Right hindlimb (tissue), 1 donor: ENCODE measurements at places on chromosomes 16 and 17.

DNA sequence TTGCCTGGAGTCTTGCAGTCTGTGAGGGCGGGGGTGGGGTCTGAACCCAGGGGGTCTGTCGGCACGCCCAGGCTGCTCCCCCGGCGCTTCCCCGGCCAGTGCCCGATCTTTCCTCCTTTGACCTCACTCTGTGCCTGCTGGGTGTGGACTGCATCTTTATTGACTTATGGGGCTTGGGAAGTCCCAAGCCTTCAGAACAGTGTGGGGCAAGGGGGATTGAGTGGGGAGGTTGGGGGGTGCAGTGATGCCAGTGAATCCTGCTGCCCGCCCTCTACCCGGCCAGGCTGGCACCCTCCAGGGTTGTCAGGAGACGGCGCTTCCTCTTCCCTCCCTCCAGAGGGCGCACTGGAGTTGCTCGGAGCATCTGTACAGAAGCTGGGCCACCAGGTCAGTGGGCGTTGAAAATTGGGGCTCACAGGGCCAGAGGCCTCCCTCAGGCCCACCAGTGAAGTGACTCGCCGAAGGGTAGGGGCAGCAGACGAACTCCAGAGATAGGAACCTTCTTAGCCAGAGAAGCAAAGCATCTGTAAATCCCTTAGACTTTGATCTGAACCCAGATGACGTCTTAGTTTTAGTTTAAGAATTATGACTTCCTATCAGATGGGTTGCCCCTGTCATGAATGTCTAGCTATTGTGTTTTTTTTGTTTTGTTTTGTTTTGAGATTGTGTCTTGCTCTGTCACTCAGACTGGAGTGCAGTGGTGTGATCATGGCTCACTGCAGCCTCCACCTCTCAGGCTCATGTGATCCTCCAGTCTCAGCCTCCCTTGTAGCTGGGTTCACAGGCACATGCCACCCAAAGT, 184.8 kb upstream of the CIBAR2 start:
- DNase-seq = no peak

GRCh38 chr17:30074254-30074653, 42.4 kb upstream of the NSRP1 start:
- no peak for DNase-seq

DNA sequence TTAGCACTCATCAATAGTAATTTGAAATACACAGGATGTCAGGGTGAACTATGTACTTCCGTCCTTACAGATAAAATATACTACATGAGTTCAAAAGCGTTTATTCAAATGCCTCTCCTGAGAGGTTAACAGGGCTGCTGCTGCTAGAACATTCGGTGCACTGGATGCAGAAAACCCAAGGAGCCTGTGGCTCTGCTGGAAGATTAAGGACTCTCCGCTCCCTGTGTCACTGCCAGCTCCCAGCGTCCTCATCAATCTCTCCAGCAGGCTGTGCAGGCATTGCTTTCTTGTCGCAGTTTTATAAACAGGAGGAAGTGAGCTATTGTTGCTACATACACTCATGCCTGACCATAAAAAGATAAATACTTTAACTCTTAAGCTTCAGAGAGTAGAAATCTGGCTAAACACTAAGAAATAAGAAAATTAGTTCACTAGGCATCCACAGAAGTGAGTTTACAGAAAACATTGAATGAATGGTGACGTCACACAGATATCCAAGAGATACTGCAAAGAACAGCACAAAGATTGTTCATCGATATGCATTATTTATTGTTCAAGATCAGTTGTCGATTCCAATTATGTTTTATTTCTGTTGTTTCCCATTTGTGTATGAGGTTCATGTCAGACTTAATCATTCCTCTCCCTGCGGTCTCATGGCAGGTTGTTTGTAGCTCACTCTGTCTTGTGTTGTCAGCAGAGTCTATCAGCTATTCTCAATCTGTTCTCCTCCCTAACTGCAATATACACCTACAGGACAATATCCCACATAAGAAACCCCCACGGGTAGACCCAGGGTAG, 127.9 kb upstream of the MON1B start:
- peak; percentile 33 for DNase-seq

DNA sequence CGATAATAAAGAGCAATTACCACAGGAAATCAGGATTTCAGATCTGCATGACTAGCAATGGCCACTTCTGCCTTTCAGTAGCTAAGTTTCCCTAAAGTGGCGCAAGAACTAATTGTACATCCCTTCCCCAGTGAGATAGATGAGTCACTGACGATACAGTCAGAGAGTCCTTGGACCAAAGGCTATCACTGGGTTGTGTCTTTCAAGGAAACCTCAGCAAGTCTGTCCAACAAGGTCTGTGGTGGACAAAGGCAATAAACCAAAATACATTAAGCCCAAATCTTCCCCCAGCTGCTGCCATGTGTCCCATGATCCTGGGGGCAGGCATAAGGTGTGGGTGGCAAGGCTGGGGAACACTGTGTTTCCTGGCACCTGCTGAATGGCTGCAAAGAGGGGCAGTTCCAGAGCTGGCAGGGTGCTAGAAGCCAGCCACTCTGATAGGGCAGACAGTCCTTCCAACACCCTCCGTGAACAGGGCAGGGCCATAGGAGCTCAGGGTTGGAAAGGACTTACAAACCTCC, 20.5 kb upstream of the MTMR4 start:
- DNase-seq = no peak

- DNase-seq = peak; percentile 56
These were observed 491 bp downstream of the IST1 start for GRCh38 chr16:71895679-71896365.

DNA sequence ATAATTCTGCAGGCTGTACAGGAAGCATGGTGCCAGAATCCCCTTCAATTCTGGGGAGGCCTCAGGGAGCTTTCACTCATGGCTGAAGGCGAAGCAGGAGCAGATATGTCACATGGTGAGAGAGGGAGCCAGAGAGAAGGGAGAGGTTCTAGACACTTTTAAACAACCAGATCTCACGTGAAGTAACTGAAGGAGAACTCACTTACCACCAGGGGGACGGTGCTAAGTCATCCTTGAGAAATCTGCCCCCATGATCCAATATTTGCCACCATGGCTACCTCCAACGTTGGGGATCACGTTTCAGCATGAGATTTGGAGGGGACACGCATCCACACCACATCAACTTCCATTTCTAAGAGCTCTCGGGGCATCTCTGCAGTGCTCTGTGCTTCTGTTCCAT, 37.4 kb upstream of the GNA13 start:
- DNase-seq = no peak

DNA sequence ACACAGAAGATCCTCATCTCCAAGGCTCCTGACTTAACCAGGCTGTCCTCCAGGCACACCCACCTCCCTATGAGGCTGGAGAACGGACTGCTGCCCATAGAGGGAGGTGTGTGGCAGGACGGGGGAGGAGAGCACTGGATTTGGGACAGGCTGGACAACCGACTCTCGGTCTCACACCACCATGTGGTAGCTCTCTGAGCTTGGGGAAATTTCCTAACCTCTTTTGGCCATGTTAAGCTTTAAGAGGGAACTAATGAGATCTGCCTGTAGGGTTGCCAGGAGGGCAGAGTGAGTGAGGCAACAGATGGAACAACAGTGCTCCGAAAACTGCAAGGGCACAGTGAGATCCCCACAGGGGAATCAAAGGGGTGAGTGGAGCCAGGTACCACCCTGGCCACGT, 32.7 kb downstream of the RHBDL3 start:
- DNase-seq = no peak

GRCh38 chr16:30794634-30795033, 7.6 kb upstream of the ZNF629 start:
- DNase-seq = no peak

DNA sequence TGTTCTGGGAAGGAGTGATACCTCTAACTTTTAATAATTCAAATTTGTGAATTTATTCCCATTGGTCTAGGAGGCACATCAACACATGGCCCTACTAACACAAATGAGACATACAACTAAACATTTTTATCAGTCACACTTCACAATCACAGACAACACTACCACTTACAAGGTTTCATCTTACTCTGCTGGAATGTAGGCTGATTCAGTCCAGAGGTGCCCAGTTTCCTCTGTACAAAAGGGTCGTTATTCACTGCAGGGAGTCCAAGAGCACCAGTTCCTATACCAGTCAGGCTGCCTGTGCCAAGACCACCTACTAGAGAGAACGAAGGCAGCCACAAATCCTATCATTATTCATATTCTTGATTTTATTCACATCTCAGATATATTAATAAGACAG, 41.4 kb downstream of the SETD6 start:
- DNase-seq = no peak

DNA sequence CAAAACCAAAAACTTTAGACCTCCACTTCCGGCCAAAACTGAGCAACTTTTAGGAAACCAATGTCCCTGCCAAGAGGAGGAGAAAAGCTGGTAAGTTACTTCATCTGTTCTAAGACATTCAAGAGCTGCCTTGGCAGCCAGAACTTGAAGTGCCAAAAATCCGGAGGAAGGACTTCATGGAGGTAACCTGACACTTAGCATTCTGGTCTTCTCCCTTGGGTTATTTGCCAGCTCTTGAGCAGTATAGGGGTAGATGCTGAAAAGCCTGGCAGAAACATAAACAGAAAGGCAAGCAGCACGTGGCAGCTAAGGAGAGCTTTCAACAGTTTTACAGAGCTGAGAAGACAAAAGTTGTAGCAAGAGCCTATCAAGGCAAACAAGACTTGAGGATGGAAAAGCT, 53.2 kb downstream of the CDYL2 start:
- peak; percentile 23 for DNase-seq

DNA sequence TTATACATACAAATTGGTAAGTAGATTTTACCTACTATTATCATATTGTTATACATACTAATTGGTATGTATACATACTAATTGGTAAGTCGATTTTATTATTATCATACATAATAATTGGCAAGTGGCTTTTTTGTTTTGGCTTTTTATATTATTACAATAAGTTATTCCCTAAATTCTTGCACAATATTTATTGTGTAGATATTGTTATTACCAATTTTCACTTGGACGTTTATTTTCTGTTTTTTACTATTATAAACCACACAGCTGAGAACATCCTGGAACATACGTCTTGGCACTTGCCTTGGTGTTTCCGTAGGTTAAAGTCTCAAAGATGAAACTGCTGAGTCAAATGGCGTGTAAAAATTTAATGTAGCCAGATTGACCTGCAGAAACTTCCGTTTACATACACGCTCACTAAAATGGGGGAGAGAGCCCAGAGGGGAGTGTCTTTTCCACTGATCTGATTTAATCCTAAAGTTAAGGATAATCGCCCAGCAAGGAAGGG, 18.9 kb downstream of the GNGT2 start:
- DNase-seq = no peak

DNA sequence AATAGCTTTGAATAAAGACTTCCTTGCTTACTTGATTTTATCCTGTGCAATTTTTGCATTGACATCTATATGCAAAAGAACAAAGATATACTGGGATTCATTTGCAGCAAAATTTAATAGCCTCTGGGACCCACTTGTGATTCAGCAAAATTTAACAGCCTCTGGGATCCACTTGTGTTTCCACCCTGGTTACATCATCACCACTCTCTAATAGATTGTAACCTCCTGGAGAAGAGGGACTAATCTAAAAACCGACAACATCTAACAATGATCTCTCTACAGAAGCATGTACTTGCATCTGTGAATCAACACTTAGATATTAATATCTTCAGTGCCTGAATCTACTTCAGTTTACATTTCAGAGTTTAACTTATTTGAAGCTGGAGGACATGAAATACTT, 202.0 kb upstream of the CPHXL start:
- no peak for DNase-seq

DNA sequence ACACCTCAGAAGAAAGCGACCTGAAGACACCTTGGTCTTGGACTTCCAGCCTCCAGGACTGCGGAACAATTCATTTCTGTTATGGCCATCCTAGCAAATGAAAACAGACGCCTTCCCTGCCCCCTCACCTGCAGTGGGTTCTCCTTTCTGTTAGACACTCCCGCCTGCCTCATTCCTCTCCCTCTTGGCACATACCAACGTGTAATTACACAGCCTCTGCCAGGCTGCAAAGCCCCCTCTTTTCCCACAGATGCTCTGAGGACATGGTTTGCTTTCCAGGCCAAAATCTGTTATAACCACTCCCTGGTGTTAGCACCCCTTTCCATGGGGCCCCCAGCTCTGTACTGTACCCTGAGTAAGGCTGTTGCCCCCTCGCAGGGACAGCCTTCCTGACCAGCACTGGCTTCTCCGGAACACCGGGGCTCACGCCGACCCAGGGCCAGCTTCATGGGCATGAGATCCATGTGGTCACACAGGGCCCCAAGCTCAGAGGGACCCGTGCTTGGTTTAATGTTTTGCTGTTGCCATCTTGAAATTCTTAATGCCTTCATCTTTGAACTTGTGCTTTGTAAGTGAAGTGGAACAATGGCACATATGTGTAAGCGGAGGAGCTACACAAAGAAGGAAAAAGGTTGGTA, 64.1 kb downstream of the SDK2 start:
- DNase-seq = no peak

DNA sequence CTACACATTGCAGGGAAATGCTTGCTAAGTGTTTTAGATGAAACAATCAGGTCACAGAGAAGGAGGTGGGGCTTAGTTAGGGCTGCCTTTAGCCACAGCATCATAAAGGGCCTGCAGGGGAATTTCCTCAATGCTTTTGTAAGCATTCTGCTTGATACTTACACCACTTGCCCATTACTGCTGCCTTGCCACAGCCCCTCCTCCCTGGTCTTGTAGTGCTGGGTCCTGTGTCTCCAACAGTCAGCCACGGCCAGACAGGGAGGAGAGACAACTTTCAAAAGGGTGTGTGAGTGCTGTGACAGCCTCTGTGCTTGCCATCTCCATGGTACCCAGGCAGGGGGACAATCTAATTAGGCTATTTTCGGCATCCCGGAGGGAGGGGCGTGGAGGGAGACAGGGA, 111.2 kb downstream of the SHISA9 start:
- no peak for DNase-seq

GRCh38 chr16:20178297-20178696, 104.6 kb upstream of the GPR139 start:
- DNase-seq = no peak
